ENCODE measurements at places on chromosomes 16 and 17.

DNA sequence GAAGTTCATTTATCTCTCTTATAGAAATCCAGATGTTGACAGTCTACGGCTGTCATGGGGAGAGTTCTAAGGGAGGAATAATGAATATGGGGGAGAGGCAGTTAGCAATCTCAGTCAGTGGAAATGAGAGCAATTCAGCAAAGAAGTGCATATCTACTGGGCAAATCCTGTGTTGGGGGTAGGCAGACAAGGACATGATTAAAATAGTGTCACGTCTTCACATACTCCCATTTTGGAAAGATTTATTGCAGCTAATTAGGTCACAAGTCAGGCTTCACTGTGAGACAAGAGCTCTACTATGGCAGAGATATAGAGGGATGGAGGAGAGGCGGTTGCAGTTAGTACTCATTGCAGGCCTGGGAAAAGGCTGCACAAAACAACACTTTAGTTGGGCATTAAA lies 29.8 kb downstream of the LRRC36 start:
- DNase-seq = no peak

DNA sequence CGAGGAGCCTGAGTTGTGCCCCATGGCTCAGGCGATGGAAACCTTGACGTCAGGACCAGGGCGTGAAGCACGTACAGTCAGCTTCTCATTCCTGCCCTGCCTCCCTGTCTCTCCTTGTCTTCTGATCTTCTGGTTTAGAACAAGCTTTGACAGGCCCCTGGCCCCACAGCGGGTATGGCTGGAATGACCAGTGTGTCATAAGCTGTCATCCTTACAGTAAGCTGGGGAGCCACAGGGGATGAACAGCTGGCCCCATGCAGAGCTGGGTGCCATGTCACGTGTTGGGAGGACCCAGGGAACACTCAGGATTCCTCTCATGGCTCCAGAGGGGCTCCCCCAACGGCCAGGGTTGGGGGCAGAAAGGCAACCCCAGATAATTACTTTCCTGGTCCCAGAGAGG lies 157.6 kb upstream of the PLCG2 start:
- DNase-seq = peak; percentile 99

DNA sequence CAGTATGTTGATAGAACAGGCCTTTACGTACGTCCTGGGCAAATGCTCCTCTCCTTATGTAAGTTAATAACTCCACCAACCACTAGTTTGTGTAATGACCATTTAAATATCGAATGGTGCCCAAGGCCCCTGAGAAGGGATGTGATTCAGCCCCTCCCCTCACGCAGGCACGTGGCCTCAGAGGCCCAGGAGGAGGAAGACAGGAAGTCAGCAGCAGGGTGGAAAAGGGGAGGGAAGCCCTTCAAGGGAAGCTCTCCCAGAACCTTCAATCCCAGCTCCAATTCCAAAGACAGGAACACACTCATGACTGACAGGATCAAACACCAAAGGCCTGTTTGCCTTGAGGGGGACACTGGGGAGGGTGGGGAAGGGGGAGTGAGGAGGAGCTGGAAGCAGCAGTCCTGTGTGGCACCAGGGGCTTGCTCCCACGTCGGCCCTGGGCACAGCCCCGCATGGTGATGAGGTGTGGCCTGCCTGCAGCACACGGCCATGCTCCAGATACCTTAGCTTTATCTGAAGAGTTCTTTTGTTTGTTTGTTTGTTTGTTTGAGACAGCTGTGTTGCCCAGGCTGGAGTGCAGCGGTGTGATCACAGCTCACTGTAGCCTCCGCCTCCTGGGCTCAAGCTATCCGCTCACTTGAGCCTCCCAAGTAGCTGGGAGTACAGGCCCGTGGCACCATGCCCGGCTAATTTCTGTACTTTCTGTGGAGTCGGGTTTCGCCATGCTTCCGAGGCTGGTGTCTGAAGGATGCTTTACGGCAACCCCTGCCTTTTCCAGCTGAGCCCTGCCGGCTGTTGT lies 105.0 kb downstream of the ZNF778 start:
- DNase-seq = peak; percentile 40

DNA sequence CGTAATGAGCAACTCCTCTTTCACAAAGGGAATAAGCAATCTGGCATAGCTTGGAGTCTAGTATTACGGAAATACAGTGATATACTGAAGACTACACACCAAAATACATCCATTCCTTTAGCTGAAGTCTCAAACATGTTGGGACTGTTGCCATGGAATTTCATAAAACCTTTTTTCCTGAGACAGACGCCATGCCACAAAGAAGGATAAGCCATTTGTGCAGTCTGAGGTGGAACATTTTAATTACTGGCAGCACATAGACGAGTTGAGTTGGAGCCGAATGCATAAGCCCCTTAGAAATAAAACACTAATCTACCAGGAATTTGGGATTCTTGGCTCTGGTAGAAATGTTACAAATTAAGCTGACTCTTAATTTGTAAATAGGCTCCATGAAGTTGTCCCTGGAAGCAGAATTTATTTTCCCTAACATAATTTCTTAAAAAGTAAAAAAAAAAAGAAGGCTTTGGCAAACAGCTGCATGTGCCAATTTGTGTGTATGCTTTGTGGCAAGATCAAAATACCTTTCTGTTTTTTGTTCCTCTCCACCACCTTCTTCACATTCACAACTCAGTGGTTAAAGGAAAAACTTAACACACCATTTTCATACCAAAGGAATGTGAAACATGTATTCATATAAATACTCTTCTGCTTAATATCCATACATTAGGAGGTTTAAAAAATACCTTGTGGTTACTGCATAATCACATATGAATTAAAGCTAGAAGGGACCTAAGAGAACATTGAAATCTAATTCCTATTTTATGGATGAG lies 25.5 kb downstream of the GRB7 start:
- peak; percentile 35 for DNase-seq

GRCh38 chr16:8631818-8632465 lies 10.4 kb downstream of the METTL22 start:
- DNase-seq = no peak

DNA sequence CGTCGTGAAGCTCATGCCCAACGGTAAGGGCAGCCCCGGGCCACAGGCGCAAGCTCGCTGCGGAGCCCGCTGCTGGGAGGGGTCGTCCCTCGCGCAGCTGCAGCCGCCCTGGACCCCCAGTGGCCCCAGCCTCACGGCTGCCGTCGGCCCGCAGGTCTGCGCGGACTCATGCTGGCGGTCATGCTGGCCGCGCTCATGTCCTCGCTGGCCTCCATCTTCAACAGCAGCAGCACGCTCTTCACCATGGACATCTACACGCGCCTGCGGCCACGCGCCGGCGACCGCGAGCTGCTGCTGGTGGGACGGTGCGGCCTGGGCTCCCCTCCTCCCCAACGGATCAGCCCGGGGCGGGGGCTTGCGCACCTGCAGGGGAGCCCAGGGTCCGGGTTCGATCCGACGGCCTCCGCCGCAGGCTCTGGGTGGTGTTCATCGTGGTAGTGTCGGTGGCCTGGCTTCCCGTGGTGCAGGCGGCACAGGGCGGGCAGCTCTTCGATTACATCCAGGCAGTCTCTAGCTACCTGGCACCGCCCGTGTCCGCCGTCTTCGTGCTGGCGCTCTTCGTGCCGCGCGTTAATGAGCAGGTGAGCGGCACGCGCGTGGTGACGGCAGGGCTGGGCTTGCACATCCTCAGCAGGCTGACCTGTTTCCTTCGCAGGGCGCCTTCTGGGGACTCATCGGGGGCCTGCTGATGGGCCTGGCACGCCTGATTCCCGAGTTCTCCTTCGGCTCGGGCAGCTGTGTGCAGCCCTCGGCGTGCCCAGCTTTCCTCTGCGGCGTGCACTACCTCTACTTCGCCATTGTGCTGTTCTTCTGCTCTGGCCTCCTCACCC lies 5.8 kb downstream of the SLC5A2 start:
- no peak for DNase-seq

DNA sequence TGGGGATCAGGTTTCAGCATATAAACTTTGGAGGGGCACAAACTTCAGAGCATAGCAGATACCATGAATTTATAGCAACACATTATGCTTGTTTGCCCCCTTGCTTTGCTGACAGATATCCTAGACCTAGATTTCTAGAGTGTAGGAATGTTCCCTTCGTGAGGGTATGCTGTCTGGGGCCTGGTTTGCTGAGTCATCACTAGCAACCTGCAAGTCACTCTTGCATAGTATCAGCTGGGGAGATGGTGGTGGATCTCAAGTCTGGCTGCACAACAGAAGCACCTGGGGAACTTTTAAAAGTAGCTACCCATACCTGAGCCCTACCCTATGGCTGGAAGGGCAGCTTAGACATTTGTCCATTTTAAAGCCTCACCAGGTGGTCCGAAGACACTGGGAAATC lies 22.3 kb upstream of the HSBP1 start:
- no peak for DNase-seq

GRCh38 chr17:16820979-16821543 lies 131.0 kb downstream of the CCDC144A start:
- DNase-seq = no peak

DNA sequence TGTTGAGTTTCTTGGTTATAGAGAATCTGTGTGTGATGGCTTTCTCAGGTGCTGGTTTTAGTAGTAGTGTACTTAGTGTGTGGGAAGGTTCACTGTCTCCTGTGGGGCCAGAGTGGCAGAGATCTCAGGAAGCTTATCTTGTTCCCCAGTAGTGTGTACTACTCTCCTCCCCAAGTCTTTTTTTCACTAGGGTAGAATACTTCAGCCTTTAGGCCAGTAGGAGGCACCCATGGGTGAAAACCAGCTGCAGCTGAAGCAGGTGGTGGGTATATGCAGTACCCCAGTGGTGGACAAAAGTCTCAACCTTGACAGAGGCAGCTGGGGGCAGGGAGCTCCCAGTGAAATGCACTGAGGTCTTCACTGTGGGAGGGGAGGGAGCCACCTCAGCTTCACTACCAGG lies 109.9 kb downstream of the PHKB start:
- no peak for DNase-seq

- DNase-seq = peak; percentile 35
These were observed 142.4 kb upstream of the NOL11 start for GRCh38 chr17:67575325-67575724.

DNA sequence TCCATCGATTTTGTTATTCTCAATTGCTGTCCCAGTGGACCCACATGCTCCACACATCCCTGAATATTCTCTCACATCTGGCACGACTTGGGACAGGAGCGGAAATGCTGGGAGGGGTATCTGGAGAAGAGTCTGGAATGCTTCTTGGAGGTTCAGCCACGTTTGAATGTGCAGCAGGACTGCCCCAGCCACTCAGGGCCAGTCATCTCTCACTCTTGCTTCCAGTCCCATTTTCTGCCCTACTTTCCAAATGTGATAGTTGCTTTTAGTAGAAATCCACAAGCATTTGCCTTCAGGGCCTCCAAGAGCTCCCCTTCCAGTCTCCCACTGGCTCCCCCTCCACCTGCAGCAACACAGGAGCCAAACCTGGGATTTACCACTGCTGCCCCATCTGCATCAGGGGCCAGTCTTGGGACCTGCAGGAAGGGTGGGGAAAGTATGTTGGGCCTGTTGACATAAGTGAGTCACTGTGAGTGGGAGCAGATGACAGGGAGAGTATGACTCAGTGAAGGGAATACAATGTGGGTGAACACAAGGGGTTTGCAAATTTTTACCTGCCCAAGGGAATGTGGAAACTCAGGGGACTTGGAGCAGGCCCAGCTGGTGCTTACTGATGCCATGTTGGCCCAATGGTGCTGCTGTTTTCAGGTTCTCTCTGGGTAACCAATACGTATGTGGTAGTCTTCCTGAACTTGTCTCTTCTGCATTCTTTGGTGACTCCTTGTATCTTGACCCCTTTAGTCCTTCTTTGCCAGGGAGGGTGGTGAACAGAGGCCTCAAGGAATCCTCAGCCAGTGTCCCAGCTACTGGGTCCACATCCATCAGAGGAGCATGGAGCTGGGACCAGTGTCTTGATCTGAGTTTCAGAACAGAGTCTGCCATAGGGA lies 78.8 kb upstream of the CRHR1 start:
- DNase-seq = peak; percentile 99

DNA sequence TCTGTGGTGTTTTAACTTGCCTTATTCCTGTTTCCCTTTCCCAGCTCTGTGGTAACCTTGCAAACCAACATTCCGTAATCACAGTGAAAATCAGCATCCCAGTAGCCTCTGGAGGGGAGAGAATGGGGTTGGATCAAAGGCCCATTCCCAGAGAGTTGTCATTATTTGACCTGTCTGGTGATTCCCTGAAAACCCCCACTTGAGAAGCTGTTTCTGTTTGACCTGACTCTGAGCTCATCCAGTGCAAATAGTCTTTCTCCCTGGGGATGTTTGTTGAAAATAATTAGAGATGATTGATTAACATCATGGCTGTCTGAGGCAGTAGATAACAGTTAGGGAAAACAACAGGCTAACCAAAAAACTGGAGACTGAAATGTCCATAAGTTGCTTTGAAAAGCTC lies 3.0 kb downstream of the CACNG1 start:
- DNase-seq = no peak

- no peak for DNase-seq
These were observed 9.7 kb downstream of the PSMB3 start for GRCh38 chr17:38762231-38762630.

DNA sequence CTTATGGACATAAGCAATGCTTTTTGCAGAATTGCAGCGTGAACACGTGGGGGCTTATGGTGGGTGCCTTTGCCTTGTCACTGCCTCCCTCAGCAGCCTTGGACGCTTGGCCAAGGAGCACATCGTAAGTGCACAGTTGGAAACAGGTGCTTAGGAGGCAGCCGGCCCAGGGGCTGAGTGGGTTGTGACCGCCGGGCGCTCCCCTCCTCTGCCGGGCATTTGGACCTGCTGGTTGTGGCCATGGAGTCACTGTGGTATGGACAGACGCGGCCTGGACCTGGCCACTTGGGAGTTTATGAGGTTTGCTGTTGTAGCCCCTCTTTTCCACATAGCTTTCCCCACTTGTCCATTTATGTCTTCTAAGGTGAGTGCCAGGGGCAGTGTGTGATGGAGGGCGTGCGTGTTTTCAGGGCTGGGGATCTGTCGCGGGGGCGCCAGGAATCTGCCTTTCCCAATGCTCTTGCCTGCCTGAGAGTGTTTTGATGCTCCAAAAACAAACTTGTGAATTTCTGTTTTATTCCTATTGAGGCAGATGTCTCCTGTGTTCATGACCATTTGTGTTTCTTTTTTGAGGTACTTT lies 49.2 kb downstream of the PDPK1 start:
- DNase-seq = no peak

GRCh38 chr16:53646506-53646905 lies 57.2 kb downstream of the RPGRIP1L start:
- no peak for DNase-seq

GRCh38 chr17:66767154-66767933 lies 67.6 kb upstream of the CACNG5 start:
- no peak for DNase-seq

GRCh38 chr16:53453928-53454327 lies 19.7 kb downstream of the RBL2 start:
- no peak for DNase-seq

DNA sequence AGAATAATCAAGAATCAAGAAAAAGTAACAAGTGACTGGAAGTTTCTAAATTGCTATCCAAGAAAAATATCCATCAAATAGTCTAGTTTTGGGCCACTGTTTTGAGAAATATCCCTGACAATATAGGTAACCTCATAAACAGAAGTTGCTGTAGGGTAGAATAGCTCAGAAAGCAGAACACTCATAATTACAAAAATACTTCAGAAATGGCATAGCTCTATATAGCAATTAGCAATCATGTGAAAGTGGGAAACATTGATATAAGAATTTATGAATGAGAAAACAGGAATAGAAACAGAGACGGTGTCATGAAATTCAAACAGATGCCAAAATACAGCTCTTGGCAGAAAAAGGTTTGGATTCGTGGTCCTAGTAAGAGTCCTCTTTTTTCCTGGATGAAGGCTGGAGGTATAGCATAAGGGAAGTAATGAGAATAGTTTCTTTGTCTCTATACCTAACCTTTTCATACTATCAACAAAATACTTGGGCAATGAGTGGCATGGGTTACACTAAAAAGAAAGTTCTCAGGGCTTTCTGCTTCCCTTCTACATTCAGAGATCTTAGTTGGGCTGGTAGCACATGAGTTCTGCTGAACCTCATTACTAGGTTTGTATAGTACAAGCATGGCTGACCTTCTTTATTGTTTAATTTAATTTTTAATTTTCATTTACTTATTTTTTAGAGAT lies 33.5 kb downstream of the SPAG9 start:
- no peak for DNase-seq
